ENCODE measurements at places on chromosomes 16 and 17.

- no peak for DNase-seq
- no peaks in the 10 kb centered on the region for H3K27me3 ChIP-seq
- H3K27ac ChIP-seq: peak overlapping the region; percentile 22
- no peaks in the 10 kb centered on the region for H3K36me3 ChIP-seq
These were observed 75.8 kb downstream of the WNT3 start for GRCh38 chr17:46742565-46743270.

DNA sequence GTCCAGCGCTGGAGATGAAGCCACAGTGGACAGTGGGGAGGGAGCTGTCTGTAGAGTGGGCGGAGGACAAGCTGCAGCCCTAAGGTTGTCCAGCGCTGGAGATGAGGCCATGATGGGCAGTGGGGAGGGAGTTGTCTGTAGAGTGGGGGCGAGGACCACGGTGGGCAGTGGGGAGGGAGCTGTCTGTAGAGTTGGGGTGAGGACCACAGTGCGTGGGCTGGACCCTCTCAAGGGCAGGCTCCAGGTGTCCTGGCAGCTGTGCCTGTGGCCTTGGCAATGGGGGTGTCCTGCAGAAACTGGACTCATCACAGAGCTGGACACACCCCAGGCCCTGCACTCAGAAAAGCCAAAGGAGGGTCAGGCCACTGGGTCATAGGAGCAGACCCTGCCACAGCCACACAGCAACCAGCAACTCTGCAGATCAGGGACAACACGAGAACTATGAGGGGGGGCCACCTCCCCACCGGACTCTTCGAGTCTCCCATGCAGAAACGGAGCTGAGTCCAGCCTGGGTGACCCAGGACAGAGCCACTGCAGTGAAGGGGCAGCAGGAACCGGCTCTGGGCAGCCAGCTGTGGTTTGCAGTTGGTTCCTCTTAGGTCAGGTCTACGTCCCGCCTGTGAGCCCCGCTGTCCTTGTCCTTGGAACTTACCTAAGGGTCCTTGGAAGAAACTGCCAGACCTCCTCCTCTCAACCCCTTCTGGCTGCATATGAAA, 33.4 kb upstream of the CBFA2T3 start:
- no peak overlapping the region for H3K4me3 ChIP-seq
- H3K27me3 ChIP-seq: no peaks in the 10 kb centered on the region
- DNase-seq: no peak
- no peaks in the 10 kb centered on the region for H3K4me1 ChIP-seq

DNA sequence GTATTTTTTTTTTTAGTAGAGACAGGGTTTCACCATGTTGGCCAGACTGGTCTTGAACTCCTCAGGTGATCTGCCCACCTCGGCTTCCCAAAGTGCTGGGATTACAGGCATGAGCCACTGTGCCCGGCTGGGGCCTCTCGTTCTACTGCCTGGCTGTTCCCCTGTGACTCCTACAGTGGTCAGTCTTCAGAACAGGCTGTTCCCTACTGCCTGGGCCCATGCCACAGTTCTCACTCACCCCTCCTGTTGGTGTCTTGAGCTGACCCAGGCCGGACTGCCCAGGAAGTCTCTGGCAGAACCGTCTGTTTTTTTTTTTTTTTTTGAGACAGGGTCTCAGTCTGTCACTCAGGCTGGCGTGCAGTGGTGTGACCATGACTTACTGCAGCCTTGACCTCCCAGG, 3.3 kb downstream of the CDK3 start:
- H3K27me3 ChIP-seq: no peaks in the 10 kb centered on the region
- no peak for DNase-seq
- H3K36me3 ChIP-seq: no peaks in the 10 kb centered on the region
- no peaks in the 10 kb centered on the region for H3K4me1 ChIP-seq
- H3K27ac ChIP-seq: no peak overlapping the region
- no peak overlapping the region for H3K4me3 ChIP-seq

DNA sequence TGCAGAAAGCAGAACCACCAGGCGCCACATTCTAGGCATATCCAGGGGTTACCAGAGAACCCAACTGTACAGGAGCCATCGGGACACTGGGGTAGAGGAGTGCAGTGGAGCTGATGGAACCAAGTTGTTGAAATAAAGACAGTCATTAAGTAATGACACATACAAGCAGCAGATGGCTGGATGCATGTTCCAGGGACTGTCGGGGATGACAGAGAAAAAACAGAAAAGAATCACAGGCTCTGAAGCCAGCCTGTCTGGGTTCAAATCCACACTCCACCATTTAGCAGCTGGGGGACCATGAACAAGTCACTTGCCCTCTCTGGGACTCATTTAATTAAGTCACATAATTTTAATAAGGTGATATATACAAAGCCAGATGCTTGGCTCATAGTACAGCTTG, 117.1 kb downstream of the ZNF423 start:
- DNase-seq: no peak
- H3K4me3 ChIP-seq: no peak overlapping the region
- no peaks in the 10 kb centered on the region for H3K27me3 ChIP-seq
- H3K36me3 ChIP-seq: no peaks in the 10 kb centered on the region
- H3K27ac ChIP-seq: no peak overlapping the region

DNA sequence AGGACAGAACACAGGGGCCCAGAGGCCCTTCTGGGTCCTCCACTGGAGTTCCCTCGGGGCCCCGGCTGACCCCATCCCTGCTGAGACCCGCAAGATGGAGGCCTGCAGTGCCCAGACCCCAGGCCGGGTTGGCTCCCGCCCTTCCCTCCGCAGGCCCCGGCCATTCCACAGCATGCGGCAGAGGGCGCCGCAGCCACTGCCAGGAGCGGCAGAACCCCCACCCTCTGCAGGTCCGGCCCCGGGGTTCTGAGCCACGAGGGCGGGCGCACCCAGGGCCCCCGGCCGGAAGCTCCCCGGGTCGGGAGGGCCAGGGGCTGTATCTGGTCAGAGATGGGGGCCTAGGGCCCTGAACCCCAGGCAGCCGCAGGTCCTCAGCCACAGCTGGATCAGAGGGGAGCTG, 2.4 kb upstream of the PERCC1 start:
- H3K27me3 ChIP-seq: no peaks in the 10 kb centered on the region
- H3K36me3 ChIP-seq: no peaks in the 10 kb centered on the region
- peak overlapping the region; percentile 52 for H3K27ac ChIP-seq
- H3K4me1 ChIP-seq: no peaks in the 10 kb centered on the region
